ENCODE measurements at places on chromosomes 7 and 10.

- no peak for DNase-seq
Observed at GRCh38 chr10:100522945-100523344, 3.3 kb upstream of the SEC31B start.

GRCh38 chr7:5243261-5243660 lies 39.5 kb upstream of the SLC29A4 start:
- no peak for DNase-seq

DNA sequence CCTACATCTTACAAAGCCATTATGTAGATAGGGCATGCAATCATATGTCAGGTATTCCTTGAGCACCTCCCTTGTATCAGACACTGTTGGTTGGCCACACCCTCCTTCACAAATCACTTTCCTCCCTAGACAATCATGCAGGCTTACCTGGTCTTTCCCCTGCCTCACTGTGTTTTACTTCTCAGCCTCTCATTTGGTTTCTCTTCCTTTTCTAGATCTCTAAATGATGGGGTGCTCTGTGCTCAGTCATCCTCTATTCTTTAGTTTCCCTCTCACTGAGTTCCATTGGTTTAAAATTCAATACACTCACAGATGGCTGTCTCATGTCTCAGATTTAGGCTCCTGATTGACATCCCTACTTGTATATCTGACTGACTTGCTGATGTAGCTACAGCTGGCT lies 31.4 kb downstream of the ANK3 start:
- DNase-seq, result no peak

GRCh38 chr10:126872135-126872534 lies 33.1 kb upstream of the DOCK1 start:
- no peak for DNase-seq

- DNase-seq, result no peak
Observed at GRCh38 chr10:43906490-43906889, 257.8 kb upstream of the ZNF32 start.

- peak; percentile 37 for DNase-seq
Observed at GRCh38 chr7:148987010-148987750, 41.1 kb downstream of the PDIA4 start.

GRCh38 chr7:91946549-91946948 lies 5.9 kb downstream of the AKAP9 start:
- DNase-seq, result no peak

DNA sequence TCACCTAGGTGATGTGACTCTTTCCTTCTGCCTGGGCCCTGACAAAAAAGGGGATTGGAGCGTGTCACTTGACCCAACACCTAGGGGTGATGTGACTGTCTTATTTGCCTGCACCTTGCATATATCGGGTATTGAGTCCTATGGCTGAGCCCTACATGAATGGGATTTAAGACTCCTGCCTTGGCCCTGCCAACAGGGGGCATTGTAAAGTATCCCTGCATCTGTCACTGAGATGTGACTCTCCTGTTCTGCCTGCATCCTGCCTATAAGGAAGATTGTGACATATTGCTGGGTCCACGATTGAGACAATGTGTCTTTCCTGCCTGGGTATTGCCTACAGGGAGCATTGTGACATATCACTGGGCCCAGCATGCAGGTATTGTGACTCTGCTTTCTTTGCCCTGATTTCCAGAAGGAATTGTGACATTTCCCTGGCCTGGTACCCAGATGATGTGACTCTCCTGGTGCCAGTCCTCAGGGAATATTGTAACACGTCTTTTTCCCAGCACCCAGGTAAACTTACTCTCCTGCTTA lies 14.2 kb upstream of the ZNF107 start:
- no peak for DNase-seq

DNA sequence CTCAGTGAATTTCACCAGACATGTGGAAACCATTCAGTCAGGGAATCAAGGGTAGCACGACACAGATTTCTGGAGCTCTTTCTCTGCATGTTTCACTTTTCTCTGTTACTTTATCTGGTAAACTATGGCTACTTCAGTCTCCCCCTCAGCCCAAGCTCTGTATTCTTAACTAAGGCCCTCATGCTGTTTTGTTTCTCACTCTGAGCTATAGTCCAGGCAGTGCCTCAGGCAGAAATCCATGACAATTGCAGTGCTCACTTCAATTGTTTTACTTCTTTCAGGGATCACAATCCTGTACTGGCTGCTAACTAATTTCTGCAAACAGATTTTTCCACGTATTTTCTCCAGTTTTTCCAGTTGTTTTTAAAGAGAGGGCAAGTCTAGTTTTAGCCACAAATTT lies 1599.9 kb upstream of the LRRTM3 start:
- DNase-seq, result no peak

DNA sequence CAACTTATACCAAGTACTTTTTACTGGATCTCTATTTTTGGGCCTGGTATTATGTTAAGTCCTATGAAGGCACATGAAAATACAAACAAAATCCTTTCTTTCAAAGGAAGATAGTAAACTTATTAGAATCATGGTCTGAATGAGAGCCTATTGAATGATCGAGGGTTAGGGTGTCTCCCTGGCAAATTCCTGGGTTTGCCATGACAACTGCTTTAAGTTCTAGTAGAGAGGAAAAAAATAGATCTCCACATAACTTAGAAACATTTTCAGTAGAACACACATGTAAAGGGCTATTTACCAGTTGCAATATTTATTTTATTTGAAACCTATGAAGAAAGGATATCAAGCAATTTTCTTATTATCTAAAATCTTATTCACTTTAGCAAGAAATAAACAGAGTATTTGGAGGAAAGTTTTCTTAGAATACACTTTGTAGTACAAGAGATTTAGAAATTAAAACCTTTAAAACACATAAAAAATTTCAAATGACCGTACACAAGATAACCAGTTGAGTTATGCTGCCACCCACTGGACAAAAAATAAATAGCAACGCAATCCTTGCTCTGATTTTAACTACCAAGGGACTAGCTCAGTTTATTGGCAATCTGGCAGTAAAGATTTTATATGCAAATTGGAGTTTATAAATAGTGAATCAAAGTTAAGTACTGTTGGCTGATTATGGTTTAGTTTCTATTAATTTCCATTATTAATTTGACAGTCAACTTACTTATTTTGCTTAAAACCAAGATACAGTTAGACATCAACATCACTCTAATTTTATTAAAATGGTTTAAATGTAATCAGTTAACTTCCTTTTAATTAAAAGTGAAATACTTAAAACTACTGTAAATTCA lies 33.9 kb downstream of the CACUL1 start:
- peak; percentile 28 for DNase-seq

- DNase-seq, result no peak
Observed at GRCh38 chr10:111865550-111865949, 318.0 kb downstream of the GPAM start.

DNA sequence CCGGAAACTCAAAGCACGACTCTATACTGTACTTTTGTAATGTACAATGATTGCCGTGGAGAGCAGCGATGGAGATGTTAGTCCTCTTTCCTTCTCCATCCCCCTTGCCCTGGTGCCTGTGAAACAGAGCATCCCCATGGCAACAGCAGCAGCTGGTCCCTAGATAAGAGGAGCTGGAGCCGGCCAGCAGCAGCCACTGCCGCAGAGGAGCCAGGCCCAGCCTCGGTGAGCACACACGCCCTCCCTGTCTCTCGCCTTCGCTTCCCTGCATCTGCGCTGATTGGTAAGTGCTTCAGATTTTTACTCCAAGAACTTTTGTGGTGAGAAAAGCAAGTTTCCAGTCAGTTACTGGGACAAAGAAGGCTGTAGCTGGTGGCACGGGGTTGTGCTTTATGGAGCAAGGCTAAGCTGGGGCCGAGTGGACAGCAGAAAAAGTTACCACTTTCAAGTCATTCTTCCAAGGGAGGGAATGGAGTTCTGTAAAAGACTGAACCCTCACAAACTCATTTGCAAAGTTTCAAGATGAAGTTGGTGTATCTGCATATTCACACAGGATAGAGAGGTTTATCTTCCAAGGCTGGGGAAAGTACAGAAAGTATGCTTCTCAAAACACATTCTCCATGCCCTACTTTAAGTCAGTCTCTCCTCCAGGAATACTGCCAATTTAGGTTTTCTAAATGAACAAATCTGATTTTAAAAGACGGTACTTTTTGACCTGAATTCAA lies at the start of gene PPP1R17:
PPP1R17 (plus strand) TSS at position 192 of the 725 bp plus-strand sequence. CDS start 5,227 bp downstream, outside the sequence.
- DNase-seq, result no peak

DNA sequence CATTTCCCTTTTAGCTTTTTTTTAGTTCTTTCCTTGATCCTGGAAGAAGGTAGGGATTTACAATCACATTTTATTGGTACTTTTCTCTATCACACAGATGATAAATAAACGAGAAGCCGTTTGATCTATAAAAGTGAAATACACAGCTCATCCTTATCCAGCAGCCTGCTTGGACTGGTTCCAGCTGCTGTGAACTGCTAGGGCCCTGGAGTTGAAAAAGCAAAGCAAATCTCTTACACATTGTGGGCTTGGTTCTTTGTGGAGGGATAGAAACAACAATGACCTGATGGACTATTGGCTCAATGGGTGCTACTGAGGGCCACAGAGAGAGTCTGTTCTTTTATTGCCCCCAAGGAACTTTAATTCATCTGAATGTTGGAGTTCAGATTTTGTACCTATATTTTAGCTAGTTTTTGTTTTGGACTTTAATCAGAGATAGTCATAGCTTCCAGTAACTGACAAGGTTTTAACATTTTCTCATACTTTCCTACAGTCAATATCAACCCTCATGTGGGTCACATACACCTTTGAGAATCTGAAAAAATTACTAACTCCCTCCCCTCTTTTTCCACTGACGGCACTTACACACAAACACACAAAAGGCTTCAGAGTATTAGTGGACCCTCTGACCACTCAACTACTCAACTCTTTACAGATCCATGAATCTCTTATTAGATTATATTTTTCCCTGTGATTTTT lies 91.6 kb upstream of the CCDC6 start:
- DNase-seq, result no peak

GRCh38 chr10:128086003-128086863 lies 40.0 kb downstream of the MKI67 start:
- no peak for DNase-seq

DNA sequence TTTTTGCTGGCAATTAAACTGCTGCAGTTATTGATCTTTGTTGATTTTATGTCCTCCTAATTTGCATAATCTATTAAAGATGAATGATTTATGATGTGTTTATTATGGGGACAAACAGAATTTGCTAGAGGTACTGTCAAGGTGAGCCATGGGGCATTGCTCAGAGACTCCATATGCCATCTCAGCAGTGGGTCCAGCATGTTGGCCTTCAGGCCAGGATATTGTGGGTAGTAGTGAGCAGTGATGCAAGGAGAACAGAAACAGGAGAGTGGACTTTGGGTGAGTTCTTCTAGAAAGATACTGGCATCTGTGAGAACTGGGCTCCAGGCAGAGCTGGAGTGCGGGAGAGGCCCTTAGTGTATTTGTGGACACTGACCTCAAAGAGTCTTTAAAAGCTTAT lies 65.9 kb downstream of the PAX2 start:
- DNase-seq, result no peak

GRCh38 chr10:124505279-124505678 lies 43.7 kb downstream of the LHPP start:
- no peak for DNase-seq

GRCh38 chr7:31991846-31992245 lies 78.4 kb downstream of the PDE1C start:
- no peak for DNase-seq

- no peak for DNase-seq
Observed at GRCh38 chr7:919114-919442, 35.4 kb downstream of the ADAP1 start.

DNA sequence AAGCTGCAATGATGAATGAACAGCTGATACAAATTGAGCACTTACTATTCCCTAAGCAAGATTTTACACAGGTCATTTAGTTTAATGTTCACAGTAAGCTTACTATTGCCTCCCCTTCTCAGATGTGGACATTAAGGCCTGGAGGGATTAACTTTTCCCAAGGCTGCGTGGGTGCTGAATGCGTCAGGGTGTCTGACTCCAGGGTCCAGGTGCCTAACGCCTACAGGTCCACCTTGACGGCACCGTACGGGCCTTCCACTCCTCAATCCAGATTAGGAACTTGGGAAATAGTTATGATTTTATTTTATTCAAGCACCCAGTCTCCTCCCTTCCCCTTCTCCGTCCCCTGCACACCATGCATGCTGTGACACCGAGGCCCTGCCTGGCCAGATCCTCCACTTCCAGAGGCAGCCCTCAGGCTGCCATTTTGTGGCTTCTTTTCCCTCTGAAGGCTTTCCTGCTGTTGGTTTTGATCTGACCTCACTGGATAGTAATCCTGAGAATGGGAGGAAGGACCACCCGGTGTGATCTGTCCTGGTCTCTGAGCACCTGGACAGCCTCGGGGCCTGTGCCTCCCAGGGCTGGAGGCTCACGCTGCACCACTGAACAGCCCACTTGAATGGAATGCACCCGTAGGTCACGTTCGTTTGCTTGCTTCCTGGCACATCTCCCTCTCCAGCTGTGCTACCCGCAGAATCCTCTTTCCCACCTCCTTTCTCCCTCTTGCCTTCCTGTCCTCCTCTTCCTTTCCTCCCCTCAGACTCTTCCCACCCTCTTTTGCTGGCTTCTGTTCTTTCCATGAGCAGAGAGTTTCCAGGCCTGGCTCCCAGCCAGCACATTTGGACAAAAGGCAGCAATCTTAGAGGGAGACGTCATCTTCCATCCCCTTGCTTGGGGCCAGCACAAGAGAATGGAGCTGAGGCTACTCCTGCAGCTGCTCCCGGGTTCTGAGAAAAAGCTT lies 14.4 kb downstream of the DENND2A start:
- DNase-seq, result no peak

GRCh38 chr10:97991871-97992270 lies 38.5 kb downstream of the CRTAC1 start:
- DNase-seq, result no peak

- DNase-seq, result no peak
Observed at GRCh38 chr10:128067691-128068397, 58.4 kb downstream of the MKI67 start.

DNA sequence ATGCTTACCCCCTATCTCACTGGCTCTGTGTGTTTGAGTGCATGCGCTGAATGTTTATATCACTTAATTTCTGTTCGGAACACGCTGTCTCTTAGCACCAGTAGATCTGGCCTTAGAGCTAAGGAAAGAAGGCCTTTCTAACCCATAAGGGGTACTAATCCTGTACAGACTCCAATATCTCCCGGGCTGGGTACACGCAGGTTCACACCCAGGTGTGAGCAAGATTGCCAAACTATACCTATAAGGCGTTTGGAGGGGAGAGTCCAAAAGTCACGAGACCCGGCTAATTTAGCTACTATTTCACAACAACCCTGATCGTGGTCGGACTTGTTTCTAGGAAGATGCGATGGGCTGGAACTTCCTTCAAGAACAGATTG lies 727 bp upstream of the PDSS1 start:
- no peak for DNase-seq

DNA sequence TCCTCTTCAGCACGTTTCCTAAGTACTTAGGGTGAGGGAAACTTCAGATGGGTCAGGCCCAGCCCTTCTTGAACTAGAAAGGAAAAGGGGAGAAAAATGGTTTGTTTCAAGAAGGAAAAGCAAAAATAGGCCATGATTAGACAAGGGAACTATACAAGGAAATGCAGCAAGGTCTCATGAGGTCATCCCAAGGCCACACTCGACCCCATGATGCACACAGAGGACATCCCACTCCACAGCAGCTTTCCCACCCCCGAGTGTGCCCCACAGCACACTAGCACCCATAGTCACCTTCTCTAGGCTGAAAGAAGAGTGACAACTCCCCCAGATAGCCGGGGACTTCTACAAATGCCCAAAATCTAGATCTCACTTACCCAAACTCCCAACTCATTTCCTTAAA lies 173.4 kb downstream of the FAM107B start:
- DNase-seq, result no peak

GRCh38 chr10:60413306-60414012 lies 23.8 kb upstream of the ANK3 start:
- no peak for DNase-seq
